ENCODE measurements at places on chromosomes 6 and 20.

- no peak for DNase-seq
Observed at GRCh38 chr20:34773726-34774125, 51.7 kb downstream of the NCOA6 start.

GRCh38 chr20:11411765-11412164 is 505.9 kb upstream of the BTBD3 start:
- no peak for DNase-seq

DNA sequence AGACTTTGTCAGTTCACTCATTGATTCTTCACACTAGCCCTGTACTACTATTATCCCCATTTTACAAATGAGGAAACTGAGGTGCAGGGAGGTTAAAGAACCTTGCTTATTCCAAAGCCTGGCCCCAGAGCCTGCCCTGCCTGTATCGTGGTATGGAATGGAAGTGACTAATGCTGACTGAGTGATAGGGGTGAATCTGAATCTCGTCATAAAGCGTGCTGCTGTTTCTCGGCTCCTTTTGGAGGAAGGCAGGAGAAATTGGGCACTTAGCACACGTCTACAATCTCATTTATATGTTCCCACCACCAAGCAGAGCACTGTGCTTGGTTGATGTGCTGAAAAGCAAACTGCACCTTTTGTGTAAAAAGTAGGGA is 17.1 kb downstream of the GFRA4 start:
- no peak for DNase-seq

GRCh38 chr20:59559024-59559817 is 45.1 kb upstream of the PHACTR3 start:
- no peak for DNase-seq

Data from retina (tissue), 1 donor.